ENCODE measurements at places on chromosomes 13 and 19. TPM values are rescaled to one million over a fixed set of nuclear protein-coding genes. Genes with fewer than 3 reads are reported as not detected.

BEST2 gene
- total RNA-seq = not detected

SRRM5 gene
- not detected for total RNA-seq

CCDC70 gene
- total RNA-seq = not detected

ZNF440 gene
- total RNA-seq = 53.2 TPM

CLDN10 gene
- total RNA-seq = not detected

CYP2A7 gene
- not detected for total RNA-seq

ZNF155 gene
- 9.4 TPM for total RNA-seq

MIA gene
- 2.9 TPM for total RNA-seq

- peak overlapping the region; percentile 98 for H3K27ac ChIP-seq
- H3K4me1 ChIP-seq = peaks cover 77% of the 10 kb centered on the region
- peak overlapping the region; percentile 95 for H3K4me3 ChIP-seq
- peaks cover 23% of the 10 kb centered on the region for H3K36me3 ChIP-seq
- no peaks in the 10 kb centered on the region for H3K27me3 ChIP-seq
- DNase-seq = no peak
These were observed 38.4 kb upstream of the NANOS3 start for GRCh38 chr19:13838435-13839129.

- H3K4me3 ChIP-seq = no peak overlapping the region
- H3K27ac ChIP-seq = no peak overlapping the region
- no peak for DNase-seq
- H3K4me1 ChIP-seq = no peaks in the 10 kb centered on the region
- H3K36me3 ChIP-seq = no peaks in the 10 kb centered on the region
- no peaks in the 10 kb centered on the region for H3K27me3 ChIP-seq
These were observed 12.4 kb upstream of the ELAVL1 start for GRCh38 chr19:8017808-8018207.

GRCh38 chr19:38263689-38264485, 486 bp upstream of the SPINT2 start:
- DNase-seq = peak; percentile 97
- H3K27me3 ChIP-seq = peaks cover 12% of the 10 kb centered on the region
- peak overlapping the region; percentile 84 for H3K27ac ChIP-seq
- H3K4me3 ChIP-seq = peak overlapping the region; percentile 52
- no peaks in the 10 kb centered on the region for H3K36me3 ChIP-seq
- peaks cover 31% of the 10 kb centered on the region for H3K4me1 ChIP-seq

- H3K4me1 ChIP-seq = no peaks in the 10 kb centered on the region
- no peaks in the 10 kb centered on the region for H3K27me3 ChIP-seq
- H3K27ac ChIP-seq = no peak overlapping the region
- H3K4me3 ChIP-seq = no peak overlapping the region
- peak; percentile 26 for DNase-seq
These were observed 62.1 kb downstream of the ZNF737 start for GRCh38 chr19:20503476-20503875.

DNA sequence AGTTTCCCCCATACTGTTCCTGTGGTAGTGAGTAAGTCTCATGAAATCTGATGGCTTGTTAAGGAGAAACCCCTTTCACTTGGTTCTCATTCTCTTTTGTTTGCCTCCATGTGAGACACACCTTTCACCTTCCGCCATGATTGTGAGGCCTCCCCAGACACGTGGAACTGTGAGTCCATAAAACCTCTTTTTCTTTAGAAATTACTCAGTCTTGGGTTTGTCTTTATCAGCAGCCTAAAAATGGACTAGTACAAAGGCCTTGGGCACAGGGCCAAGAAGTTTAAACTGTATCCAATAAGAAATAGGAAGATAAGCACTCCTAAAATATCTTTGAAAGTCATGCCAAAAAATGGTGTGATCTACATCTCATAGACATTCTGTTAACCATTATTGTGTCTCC, 176.9 kb downstream of the TBC1D4 start:
- H3K4me1 ChIP-seq = peaks cover 10% of the 10 kb centered on the region
- no peak for DNase-seq
- no peaks in the 10 kb centered on the region for H3K27me3 ChIP-seq
- H3K27ac ChIP-seq = no peak overlapping the region

- no peak overlapping the region for H3K4me3 ChIP-seq
- DNase-seq = no peak
- no peaks in the 10 kb centered on the region for H3K36me3 ChIP-seq
- no peaks in the 10 kb centered on the region for H3K4me1 ChIP-seq
- H3K27me3 ChIP-seq = peaks cover under 1% of the 10 kb centered on the region
- H3K27ac ChIP-seq = no peak overlapping the region
These were observed 10.9 kb upstream of the KCTD15 start for GRCh38 chr19:33785795-33786194.

DNA sequence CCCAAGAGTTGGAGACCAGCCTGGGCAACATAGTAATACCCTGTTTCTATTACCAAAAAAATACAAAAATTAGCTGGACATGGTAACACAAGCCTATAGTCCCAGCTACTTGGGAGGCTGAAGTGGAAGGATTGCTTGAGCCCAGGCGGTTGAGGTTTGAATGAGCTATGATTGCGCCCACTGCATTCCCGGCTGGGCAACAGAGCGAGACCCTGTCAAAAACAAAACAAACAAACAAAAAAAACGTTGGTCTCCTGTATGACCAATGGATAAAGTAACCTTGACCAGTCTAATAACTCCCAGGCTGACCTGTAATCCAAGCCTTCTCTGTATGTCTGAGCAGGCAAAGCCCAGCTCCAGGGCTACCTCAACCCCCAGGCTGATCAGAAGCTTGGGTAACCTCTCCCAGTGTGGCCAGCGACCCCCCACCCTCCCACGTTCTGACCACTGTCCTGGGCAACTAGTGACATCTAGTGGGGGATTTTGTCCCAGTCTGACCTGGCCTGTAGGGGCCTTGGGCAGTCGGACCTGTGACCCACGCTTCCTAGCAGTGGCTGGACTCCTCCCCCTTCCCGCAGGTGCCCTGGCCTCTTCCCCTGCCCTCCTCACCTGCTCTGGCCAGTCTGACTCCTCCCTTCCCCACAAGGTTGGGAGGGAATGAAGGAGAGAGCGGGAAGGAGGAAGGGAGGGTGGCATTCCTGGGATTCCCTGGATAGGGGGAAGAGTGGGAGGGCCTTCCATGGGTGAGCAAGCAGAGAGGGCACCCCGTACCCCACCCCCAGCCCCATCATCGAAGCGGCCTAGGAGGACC, 1.0 kb upstream of the BCAM start:
- peaks cover 24% of the 10 kb centered on the region for H3K4me1 ChIP-seq
- H3K27ac ChIP-seq = peak overlapping the region; percentile 84
- peak; percentile 59 for DNase-seq

DNA sequence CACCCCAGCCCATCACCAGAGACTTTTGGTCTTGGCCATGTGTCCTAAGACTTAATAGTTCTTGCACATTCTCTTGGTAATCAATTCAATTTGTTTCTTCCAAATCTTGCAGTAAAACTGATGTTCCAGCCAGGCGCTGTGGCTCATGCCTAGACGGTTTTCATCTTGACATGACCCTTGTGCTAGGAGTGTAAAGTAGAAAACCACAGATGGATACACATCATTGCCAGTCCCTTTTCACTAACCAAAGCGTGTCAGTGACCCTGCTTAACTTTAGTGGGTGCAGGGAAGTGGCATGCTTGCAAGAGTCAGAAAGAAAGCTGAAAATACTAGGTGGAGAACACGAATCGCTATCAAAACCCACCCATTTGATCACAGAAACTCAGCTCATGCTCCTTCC, 18.0 kb upstream of the CD70 start:
- no peaks in the 10 kb centered on the region for H3K27me3 ChIP-seq
- H3K27ac ChIP-seq = no peak overlapping the region
- DNase-seq = no peak
- H3K4me1 ChIP-seq = no peaks in the 10 kb centered on the region

GRCh38 chr19:46211201-46211881, 18.2 kb upstream of the IGFL1 start:
- peak; percentile 53 for DNase-seq
- H3K27ac ChIP-seq = peak overlapping the region; percentile 42
- H3K4me3 ChIP-seq = no peak overlapping the region
- H3K4me1 ChIP-seq = peaks cover 23% of the 10 kb centered on the region

GRCh38 chr13:110280231-110280813, 26.6 kb downstream of the COL4A1 start:
- no peak overlapping the region for H3K4me3 ChIP-seq
- H3K4me1 ChIP-seq = peaks cover 7% of the 10 kb centered on the region
- H3K27me3 ChIP-seq = no peaks in the 10 kb centered on the region
- no peaks in the 10 kb centered on the region for H3K36me3 ChIP-seq
- DNase-seq = no peak
- H3K27ac ChIP-seq = peak overlapping the region; percentile 23

DNA sequence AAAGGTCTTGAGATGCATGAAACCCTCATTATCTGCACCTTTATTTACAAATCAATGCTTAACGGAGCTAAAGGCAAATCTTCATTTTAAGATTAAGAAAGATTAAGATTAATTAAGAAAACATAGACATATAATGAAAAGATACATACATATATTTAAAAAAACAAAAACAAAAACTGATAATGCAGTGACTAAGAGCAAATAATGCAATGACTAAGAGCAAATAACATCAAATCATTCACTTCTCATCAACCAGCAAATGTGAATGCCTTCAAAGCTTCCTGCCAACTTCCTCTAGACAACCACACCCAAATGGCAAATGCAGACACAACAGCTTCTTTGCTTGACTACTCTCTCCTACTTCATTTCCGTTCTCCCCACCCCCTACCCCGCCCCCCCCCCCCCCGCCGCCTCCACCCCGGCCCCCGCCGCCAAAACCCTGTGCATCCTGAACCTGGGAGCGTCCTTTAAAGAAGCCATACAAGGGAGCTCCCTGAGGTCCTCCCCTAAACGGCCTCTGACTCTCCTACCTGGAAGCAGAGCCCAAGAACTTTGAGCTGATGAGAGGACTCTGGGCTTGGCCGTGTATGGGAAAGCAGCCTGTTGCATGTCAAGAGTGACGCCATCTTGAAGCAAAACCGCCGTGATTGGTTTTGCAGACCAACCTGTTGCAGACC, 24.5 kb downstream of the TEX101 start:
- H3K27ac ChIP-seq = peak overlapping the region; percentile 22
- H3K4me1 ChIP-seq = peaks cover 10% of the 10 kb centered on the region
- no peaks in the 10 kb centered on the region for H3K36me3 ChIP-seq
- no peaks in the 10 kb centered on the region for H3K27me3 ChIP-seq
- no peak for DNase-seq
- no peak overlapping the region for H3K4me3 ChIP-seq

DNA sequence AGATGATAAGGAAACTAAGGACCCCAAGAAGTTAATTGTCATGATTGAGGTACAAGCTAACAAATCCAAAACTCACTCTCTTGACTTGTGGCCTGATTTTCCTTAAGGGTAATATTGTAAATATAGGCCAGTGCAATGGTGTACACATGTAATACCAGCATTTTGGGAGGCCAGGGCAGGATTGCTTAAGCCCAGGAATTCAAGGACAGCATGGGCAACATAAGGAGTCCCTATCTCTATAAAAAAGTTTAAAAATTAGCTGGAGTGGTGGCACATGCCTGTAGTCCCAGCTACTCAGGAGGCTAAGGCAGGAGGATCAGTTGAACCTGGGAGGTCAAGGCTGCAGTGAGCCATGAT, 28.7 kb upstream of the GARRE1 start:
- H3K27me3 ChIP-seq = no peaks in the 10 kb centered on the region
- H3K4me3 ChIP-seq = no peak overlapping the region
- peaks cover 99% of the 10 kb centered on the region for H3K36me3 ChIP-seq
- H3K4me1 ChIP-seq = peaks cover 4% of the 10 kb centered on the region

DNA sequence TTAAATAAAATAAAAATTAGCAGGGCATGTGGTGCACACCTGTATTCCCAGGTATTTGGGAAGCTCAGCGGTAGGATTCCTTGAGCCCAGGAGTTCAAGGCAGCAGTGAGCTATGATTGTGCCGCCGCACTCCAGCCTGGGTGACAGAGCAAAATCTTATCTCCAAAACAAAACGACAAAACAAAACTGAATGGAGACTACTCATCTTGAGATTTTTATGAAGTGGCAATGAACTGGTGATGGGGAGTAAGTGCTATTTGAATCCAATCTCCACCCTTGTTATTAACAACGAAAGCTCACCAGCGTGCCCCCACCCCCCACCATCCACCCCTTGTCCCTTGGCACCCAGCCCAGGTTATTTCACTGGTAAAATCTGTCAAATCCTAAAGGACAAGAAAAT, 45.2 kb upstream of the URI1 start:
- H3K27me3 ChIP-seq = peaks cover 7% of the 10 kb centered on the region
- no peaks in the 10 kb centered on the region for H3K36me3 ChIP-seq
- H3K4me3 ChIP-seq = no peak overlapping the region
- H3K27ac ChIP-seq = no peak overlapping the region

GRCh38 chr19:7924651-7925170, 1.2 kb downstream of the CTXN1 start:
- peaks cover 18% of the 10 kb centered on the region for H3K36me3 ChIP-seq
- H3K4me3 ChIP-seq = peak overlapping the region; percentile 61
- H3K4me1 ChIP-seq = peaks cover 56% of the 10 kb centered on the region
- H3K27me3 ChIP-seq = no peaks in the 10 kb centered on the region

GRCh38 chr13:50512474-50513299, 330.8 kb downstream of the DLEU7 start:
- no peaks in the 10 kb centered on the region for H3K36me3 ChIP-seq
- H3K4me1 ChIP-seq = peaks cover 9% of the 10 kb centered on the region
- DNase-seq = peak; percentile 77

GRCh38 chr13:60787083-60787482, 390.1 kb downstream of the TDRD3 start:
- no peak overlapping the region for H3K4me3 ChIP-seq
- H3K4me1 ChIP-seq = no peaks in the 10 kb centered on the region
- H3K27me3 ChIP-seq = no peaks in the 10 kb centered on the region
- H3K36me3 ChIP-seq = no peaks in the 10 kb centered on the region

DNA sequence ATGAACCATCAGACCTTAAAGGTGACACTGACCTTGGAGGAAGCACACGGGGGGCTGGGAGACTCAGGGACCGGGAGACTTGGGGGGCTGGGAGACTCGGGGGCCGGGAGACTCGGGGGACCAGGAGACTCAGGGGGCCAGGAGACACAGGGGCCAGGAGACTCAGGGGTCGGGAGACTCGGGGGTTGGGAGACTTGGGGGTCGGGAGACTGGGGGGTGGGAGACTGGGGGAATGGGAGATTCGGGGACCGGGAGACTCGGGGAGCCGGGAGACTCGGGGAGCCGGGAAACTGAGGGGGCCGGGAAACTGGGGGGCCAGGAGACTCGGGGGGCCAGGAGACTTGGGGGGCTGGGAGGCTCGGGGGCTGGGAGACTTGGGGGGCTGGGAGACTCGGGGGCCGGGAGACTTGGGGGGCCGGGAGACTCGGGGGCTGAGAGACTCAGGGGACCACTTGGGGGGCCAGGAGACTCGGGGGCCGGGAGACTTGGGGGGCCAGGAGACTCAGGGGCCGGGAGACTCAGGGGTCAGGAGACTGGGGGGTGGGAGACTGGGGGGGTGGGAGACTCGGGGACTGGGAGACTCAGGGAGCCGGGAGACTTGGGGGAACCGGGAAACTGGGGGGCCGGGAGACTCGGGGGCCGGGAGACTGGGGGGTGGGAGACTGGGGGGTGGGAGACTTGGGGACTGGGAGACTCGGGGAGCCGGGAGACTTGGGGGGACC, 62.9 kb downstream of the RASA3 start:
- H3K27me3 ChIP-seq = no peaks in the 10 kb centered on the region
- H3K4me1 ChIP-seq = peaks cover 44% of the 10 kb centered on the region
- DNase-seq = no peak
- peak overlapping the region; percentile 96 for H3K27ac ChIP-seq
- no peak overlapping the region for H3K4me3 ChIP-seq
- H3K36me3 ChIP-seq = no peaks in the 10 kb centered on the region

GRCh38 chr13:109627649-109628048, 158.7 kb downstream of the IRS2 start:
- H3K4me3 ChIP-seq = no peak overlapping the region
- no peaks in the 10 kb centered on the region for H3K36me3 ChIP-seq
- no peaks in the 10 kb centered on the region for H3K27me3 ChIP-seq
- H3K27ac ChIP-seq = no peak overlapping the region
